Stimulated activated CD8-positive, alpha-beta memory T cell treated with anti-CD3 and anti-CD28 coated beads, Interleukin-7, amount 100 ng/mL, for 1 hour (primary cell): ENCODE measurements at places on chromosomes 7 and 10.

DNA sequence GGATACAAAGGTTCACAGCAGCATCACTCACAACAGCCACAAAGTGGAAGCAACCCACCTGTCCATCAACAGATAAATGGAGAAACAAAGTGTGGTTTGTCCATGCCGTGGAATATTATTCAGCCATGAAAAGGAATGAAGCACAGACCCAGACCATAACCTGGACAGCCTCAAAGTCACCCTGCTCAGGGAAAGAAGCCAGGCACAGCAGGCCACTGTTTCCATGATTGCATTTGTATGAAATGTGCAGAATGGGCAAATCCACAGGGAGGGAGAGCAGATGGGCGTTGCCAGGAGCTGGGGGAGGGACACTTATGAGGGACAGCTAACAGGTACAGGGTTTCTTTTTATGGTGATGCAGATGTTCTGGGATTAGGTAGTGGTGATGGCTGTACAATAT, 30.3 kb downstream of the FOXL3 start:
- no peak for DNase-seq

GRCh38 chr10:32031424-32031823, 24.8 kb downstream of the KIF5B start:
- DNase-seq, result no peak

- DNase-seq, result no peak
Observed at GRCh38 chr7:98105942-98106544, 619 bp upstream of the LMTK2 start.

DNA sequence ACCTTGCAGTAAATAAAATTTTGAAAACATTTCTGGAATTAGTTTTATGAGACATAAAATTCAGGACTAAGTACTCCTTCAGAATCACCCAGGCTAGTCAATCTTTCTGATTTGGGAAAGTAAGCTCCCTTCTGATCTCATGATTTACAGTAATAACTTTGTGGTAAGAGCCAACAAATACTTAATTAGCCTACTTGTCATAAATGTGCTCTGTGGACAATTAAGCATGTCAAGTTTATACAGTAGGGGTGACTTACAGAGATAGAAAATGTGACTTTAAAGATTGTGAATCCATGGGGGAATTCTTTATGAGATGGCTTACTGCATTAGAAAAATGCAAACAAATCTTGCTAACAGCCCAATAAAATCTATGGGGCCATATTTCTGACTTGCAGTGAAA, 616.9 kb upstream of the GHITM start:
- DNase-seq, result no peak

DNA sequence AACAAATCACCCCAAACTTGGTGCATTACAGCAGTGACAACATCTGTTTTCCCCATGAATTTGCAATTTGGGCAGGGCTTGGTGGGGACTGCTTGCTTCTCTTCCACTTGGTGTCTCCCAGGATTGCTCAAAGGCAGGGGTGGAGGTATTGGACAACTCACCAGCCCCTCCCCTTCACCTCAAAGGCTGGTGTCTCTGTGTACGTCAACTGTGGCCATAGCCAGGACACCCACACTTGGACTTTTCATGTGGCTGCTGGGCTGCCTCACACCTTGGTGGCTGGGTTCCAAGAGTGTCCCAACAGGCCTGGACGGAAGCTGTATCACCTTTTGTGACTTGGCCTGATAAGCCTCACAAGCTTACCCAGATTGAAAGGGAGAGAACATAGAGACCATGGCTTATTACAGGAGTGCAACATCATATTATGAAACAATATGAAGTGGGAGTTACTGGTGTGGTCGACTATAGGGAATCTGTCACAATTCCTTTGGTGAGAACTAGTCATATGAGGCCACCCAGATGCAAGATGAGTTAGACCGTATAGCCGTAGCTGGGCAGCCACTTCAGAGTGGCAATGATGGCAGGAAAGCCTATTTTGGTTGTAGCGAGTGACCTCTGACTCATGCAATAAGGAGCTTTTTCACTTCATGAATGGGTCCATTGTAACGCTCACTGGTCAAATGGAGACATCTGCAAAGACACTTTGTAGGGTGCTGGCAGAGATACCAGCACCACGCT, 187.6 kb upstream of the ITGB1 start:
- no peak for DNase-seq

- DNase-seq, result no peak
Observed at GRCh38 chr7:141952461-141952860, 5.7 kb upstream of the CLEC5A start.

DNA sequence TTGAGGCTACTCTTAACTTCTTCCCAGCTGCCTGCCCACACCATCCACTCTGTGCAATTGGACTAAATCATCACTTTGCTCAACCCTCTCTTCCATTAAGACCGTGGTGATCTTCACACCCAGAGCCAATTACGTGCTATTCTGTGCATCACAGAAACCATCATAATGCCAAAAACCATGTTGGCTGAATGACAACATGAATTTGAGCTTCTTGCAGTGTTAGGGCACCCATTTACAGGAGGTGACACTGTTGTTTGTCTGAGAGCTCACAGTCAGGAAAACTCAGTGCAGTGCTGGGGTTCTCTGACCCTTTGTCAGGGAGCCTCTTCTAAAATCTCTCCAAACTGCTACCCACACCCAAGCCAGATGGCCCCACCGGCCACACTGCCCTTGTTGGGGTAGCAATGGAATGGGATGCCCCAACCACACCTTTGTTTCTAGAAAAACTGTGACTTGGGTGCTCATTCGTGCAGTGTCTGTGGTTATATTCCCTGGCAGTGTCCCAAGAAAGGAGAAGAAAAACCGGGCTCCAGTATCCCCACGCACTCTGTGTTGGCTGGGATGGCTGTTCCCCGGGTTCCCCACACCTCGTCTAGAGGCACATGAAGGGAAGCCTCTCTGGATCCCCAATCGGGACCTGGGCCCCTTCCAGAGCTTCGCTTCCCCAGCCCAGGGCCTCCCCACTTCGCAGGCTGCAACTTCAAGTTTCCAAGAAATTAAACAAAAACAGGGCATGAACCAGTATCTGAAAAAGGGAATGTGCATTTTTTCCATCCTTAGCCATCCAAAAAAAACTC, 2.0 kb upstream of the TNS3 start:
- DNase-seq, result no peak

DNA sequence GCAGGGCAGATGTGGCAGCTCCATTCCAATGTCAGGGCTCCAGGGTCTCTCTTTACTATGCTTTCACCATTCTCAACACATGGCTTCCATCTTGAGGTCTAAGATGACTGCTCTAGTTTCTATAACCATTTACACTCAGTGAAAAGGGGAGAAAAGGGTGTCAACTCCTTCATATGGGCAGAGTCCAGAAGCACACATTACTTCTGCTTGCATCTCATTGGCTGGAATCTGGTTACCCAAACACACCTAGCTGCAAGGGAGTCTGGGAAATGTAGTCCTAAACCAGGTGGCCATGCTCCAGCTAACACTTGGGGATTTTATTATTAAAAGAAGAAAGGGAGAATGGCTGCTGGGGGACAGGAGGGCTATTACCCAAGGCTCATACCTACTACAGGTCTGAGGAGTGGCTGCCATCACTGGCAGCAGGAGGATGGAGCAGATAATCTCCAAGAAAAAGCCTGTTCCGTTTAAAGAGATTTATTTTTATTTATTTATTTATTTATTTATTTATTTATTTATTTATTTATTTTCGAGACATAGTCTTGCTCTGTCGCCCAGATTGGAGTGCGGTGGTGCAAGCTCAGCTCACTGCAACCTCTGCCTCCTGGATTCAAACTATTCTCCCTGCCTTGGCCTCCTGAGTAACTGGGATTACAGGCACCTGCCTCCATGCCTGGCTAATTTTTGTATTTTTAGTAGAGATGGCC, 29.1 kb upstream of the LBX1 start:
- DNase-seq, result no peak

DNA sequence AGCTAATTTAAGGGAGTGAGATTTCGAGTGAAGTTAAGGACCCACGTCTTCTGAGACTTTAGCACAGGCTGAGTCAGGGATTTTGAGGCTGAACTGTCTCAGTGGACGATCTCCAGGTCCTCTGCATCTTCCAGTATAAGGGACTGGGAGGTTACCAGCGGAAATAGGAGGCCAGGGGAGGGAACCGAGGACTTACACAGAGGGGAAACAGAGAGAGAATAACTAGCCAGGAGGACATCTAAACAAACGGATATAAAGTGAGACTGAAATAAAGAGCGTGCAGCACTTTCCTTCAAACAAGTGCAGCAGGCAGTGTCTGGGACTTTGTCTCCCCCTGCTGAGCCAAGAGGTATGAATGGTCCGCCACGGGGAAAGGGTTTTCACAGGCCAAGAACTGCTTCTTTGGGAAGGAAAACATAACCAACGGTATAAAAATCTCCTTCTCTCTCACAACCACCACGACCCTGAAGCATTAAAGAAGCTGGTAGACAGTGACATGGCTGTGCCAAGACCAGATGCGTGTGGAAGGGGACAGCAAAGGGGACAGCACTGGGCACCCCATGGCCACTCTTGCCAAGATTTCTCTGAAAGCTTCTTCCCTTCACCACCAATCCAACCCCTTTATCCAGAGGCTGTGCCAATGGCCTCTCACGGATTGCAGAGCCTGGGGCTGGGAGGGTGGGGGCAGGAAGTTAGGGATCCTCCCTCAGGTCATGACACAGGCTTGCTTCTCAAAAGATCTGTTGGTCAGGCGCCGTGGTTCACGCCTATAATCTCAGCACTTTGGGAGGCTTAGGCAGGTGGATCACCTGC, 72.0 kb downstream of the SLC37A3 start:
- peak; percentile 25 for DNase-seq

DNA sequence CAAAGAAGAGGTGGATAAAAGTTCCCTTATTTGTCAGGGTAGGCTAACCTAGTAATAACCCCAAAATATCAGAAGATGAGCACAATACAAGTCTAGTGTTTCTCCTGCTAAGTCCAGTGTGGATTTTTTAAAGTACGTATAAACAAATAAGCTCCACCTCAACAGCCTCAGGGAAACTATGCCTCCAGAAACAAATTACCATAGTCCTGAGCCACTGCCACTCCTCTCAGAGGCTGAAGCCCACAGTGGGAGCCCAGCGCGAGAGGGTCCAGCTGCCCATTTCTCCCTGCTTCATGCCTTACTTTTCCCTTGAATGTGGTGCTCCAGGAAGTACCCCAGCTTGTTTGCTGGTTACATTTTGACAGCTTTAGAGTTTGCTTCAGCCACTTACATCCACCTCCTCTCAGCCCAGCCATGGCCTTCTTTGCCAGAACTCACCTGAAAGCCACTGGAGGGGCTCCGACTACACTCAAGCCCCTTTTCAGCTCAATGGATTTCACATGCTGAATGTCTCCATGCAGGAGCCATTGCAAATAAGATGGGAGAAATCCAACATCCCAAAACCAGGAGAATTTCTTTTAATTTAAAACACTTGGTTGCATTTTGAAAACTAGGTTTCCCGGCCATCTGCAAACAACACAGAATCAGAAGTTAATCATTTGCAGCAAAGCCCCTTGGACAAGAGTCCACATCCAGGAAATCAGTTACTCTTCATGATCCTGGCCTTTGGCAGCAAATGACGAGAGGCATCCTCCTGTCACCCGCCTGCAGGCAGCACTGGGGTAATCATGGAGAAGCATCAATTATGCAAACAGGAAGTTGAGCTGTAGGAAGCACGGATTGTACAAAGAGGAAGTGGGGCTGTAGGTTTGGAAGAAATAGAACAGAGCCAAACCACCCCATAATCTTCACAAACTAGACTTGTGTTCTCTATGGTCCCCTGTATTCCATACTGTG, 138.1 kb downstream of the HERPUD2 start:
- DNase-seq, result no peak

DNA sequence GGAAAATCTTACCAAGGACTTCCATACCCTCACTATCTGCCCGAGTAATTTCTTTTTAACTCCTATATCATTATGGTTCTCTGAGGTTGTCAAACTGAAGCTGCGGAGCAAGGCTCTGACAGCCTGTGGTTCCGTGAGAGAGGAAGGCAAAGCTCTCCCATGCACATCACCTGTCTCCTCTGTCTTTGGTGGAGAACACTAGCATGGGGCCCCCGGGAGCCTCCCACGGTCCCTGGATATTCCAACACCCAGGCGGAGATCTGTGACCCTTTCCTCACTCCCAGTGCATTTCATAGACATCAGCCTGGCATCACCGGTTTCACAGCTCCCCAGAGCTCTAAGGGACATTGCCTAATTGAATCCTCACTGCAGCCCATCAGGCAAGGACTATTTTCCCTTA, 10.4 kb downstream of the RBP4 start:
- no peak for DNase-seq

- no peak for DNase-seq
Observed at GRCh38 chr10:24929056-24929544, 23.3 kb downstream of the PRTFDC1 start.

DNA sequence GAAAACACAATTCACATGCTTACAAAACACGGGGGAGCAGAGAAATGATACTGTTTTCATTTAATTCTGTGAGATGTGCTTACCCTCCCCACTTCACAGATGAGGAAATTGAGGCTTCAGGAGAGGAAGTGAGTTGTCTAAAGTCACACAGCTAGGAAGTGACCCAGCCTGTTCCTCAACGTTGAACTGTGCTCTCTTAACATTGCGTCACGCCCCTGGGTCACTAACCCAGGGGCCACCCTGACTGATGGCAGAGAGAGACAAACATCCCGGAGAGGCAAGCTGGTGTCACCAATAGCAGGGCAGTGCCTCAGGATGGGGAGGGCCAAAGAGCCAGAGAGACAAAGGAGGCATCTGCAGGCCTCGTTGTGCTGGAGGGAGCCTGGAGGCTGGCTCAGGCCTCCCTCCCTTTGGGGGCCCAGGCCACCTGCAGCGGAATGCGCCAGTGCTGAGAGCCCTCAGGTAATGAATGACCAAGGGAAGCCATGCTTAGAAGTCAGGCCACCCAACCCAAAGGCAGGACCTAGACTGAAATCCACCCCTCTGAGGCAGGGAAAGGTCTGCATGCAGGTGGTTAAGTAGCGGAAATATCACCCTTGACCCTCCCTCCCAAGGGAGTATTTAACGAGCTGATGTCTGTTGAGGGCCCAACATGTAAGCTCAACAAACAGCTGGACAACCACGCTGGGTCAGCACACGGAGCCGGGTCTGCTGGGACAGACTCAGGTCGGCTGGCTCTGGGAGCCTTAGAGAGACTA, 81.3 kb downstream of the C10orf105 start:
- DNase-seq, result no peak

DNA sequence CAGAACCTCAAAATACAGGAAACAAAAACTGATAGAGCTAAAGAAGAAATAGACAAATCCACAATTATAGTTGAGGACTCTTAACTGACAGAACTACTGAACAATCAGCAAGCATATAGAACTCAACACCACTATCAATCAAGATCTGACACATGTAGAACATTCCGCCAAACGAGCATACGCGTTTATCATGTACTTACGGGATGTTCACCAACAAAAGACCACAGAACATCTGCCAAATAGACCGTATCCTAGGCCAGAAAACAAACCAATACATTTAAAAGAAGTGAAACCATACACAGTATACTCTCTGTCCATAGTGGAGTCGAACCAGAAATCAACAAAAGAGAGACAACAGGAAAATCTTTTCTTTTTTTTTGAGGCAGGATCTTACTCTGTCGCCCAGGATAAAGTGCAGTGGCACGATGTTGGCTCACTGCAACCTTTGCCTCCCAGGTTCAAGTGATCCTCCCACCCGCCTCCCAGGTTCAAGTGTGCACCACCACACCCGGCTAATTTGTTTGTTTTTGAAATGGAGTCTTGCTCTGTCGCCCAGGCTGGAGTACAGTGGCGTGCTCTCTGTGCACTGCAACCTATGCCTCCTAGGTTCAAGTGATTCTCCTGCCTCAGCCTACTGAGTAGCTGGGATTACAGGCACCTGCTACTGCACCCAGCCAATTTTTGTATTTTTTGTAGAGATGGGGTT, 5.1 kb downstream of the GNA12 start:
- DNase-seq, result no peak
